ENCODE measurements at places on chromosomes 2 and 18.

DNA sequence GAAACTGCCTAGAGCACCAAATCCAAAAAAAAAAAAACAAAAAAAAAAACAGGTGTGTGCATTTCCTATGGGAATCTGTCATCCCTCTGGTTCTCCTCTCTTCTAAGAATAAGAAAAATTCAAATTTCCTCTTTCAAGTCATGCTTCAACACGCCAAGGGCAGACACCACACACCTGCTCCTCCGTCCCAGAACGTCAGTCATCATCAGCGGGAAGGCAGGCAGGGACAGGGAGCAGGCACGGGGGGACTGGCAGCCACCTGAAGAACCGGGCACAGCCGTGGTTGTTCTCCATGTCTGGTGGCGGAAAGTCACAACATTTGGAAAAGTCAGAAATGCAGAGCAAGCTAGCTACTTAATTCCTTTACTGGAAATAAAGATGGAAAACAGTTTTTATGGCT, 214.8 kb downstream of the IKZF2 start:
- DNase-seq = no peak

DNA sequence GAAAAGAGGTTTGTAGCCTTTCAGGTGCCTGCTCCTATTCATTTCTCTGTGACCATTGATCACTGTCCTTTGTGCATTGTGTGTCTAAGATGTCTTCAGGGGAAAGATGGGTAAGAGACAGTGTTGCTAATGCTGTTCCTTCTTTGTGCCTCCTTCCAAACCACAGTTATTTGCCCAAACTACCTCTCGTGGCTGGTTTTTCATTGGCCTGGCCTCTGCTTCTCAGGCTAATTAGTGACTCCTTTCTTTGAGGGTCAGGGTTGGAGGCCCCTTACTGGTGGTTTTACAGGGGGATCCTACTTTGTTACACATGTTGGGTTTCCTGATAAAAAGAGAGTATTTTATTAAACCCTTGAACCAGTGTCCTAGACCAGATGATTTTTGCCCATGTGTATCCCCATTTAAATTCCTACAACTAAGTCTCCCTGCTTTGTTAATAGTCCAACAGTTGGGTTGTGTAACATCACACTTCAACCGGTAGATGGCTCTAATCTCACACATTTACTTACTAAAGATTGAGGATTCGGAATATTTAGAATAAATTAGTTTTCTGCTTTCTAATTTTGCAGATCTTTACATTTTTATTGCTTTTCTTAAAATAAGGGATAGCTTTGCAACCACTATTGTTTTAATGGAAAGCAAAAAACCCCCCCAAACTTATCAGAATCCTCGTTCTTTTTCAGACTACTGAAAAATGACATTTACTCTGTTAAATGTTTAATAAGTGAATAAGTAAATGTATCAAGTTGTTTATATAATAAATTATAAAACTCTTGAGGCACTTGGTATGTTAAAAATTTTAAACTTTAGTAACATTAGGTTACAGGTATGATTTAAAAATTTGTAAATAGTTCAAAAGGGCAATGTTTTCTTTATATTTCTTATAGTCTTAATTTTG, 2.4 kb downstream of the MARS2 start:
- DNase-seq = no peak

DNA sequence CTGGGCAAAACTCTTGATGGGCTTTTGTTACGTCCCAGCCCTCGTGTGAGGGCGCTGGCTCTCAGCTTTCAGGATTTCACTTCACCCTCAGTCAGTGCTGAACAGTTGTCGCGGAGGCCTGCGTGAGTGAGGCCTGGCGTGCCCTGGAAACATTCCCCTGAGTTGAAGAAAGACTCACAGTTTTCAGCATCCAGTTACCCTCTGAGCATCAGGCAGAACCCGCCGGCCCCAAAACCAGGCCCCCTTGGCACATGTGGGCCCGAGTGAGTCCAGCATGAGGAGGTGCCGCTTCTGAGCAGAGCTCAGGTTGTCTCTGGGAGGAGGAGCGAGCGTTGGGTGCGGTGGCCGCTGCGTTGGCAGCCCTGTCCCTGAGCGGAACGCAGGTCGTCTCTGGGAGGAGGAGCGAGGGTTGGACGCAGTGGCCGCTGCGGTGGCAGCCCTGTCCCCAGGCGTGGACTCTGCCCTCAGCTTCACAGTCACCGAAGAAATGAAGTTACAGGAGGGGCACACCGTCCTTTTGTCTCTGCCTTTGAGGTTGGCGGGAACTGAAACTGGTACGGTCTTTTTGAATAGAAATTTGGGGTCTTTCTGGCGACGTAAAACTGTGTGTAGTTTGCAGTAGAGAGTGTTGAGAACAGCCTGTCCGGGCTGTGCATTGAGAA, at the start of gene NEU4:
NEU4 (plus strand) TSS at position 473 of the 662 bp plus-strand sequence. CDS start 5,292 bp downstream, outside the sequence.
- no peak for DNase-seq

GRCh38 chr2:24918326-24919036, 1.6 kb downstream of the ADCY3 start:
- no peak for DNase-seq

- no peak for DNase-seq
Measured at GRCh38 chr2:248724-249123, 15.1 kb downstream of the SH3YL1 start.

- DNase-seq = no peak
Measured at GRCh38 chr2:56715683-56716082, 531.9 kb downstream of the CCDC85A start.

DNA sequence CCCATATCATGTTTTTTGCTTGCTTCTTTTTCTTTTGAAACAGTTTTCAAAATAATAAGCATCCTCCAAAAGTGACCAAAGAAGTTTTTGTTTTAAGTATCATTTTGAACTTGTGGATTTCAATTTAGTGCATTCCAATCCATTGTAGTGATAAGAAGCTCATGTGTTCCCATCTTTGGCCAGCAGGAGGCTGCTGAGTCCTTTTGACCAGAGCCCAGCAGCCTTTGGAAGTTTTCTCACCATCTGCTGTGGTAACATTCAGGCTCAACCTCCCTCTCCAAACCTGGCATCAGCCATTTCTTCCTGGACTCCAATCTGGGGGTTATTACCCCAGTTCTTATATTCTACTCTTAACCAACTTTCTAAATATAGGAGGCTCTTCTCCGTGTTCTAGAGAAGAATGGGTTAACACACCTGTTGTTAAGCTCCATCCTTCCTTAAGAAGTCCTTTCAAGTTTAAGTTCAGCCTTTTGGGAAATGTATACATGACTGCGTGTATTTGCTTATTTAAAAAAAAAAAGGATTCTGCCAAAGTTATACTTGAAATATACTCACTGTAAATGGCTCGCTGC, 39.0 kb upstream of the MAL start:
- no peak for DNase-seq

DNA sequence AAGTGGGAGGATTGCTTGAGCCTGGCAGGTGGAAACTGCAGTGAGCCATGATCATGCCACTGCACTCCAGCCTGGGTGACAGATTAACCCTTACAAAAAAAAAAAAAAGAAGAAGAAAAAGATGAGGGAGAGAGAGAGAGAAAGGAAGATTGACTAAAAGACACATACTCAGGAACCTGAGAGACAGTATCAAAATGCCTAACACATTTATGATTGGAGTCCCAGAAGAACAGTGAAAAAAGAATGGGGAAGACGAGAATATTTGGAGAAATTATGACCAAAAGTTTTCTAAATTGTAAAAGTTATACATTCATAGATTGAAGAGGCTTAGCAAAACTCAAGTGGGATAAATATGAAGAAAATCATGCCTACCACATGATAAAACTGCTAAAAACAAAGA, 19.9 kb upstream of the SPATS2L start:
- DNase-seq = no peak

GRCh38 chr18:44826418-44827259, 146.0 kb downstream of the SETBP1 start:
- DNase-seq = no peak

DNA sequence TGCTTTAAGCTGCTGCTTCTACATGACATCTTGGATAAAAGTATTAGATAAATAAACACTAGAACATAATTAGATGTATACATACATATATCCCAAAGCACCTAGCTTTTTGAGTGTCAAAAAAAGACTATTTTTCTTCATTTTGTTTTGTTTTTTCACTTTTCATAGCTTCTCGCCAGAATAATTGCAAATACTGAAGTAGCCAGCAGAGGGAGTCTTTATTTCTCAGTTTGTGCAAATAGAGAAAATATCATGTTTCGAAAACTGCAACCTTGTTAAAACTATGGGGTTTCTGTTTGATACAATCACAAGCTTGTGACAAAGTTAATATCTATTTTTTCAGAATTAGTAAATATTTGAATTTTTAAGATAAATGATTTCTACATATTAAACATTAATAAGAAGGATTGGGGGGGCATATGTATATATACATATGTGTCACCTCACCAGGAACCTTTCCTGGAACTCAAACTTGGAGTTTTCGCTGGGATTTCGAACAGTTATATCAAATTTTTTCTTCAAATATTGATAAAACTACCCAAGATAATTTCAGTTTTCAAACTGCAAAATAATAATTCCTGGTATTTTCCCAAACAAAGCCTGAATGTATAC, 61.0 kb downstream of the GRB14 start:
- no peak for DNase-seq

- no peak for DNase-seq
Measured at GRCh38 chr2:3180082-3180908, 197.3 kb downstream of the EIPR1 start.

DNA sequence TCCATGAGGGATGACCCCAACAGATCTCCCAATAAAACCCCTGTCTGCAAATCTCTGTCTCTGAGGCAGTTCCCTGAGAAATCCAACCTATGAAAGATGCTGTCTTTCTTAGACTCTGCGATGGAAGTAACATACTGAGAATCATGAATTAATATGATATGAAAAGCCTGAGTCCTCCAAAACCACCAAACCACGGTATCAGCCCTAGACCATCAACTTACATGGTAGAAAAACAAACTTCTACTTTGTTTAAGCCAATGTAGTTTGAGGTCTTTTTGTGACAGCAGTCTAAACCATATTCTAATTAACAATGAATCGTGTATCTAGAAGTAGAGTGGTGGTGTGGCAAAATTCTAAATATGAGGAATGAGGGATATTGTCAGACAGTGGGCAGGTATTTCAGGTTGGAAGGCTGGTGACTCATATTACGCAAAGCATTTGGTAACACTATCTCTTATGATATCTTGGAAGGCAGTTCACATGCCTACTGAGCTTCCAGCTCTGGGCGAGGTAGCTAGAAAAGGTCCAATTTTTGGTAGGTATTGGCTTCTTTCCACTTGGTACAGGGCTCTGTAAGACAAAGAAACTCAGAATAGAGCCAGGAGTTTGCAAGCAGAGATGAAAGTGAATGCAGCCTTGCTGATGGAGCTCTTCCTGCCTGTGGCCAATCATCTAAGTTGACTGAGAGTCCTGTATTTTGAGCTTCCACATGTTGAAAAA, 215.8 kb downstream of the ZFP36L2 start:
- no peak for DNase-seq

DNA sequence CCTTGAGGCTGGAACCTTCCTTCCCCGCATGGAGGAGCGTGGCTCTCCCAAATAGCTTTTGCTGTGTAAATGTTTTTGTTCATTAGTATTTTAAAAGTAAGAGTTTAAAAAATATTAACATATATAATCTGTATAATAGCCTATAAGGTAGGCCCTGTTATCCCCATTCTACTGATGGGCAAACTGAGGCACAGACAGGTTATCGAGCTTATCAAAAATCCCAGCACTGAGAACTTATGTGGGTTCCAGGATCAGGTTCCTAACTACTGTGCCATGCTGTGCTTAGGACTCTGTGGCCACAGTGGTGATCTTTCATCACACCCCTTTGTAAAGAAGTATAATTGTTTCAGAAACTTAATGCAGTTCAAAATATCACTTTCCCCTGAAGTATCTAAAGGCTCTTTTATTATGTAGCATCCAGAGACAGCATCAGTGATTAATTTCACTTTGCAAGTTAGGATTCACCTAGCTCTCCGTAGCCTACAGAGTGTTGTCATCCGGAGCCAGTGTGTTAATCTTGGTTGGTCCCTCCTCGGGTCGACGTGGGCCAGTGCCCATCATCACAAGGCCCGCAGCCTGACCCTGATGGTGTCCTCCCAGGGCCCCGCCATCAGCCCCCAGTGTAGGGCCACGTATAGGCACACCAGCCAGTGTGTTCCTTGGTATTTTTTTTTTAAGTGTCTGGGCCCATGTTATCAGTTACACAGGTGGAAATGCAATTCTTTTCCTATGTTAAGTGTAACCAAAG, 28.7 kb downstream of the CABLES1 start:
- no peak for DNase-seq

DNA sequence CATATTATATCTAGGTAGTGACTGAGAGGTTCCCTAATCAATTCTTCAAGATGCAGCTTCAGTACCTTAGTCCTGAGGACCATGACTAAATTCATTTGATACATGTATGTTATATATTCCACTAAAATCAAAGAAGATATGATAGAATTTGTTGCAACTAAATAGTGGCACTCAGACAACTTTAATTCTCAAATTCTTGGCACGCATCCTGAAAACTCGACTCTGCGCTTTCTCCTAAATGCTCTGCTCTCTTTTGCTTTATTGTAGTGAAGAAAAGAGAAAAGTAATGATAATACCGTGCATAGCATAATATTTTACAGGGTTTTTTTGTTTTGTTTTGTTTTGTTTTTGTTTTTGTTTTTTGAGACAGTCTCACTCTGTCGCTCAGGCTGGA, 475.3 kb downstream of the ARHGAP15 start:
- no peak for DNase-seq

DNA sequence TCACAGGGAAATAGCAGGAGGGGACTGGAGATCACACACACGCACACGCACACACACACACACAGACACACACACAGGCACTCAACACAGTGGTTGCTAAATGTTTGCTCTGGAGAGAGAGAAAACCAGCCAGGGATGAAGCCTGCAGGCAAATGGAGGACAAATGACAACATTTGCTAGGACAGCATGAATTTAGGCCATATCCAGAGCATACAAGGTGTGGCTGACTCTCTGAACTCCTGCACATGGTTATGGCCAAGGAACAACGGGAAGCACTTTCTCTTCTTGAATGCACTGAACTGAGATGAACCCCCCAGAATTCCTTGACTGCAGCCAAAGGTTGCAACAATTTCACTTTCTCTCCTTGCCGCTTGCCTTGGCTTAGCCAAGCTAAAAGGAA, 230.0 kb upstream of the RASGRP3 start:
- no peak for DNase-seq

Data from effector memory CD8-positive, alpha-beta T cell (primary cell).